ENCODE measurements at places on chromosomes 1 and 21. TPM values are rescaled to one million over a fixed set of nuclear protein-coding genes. Genes with fewer than 3 reads are reported as not detected.

DNA sequence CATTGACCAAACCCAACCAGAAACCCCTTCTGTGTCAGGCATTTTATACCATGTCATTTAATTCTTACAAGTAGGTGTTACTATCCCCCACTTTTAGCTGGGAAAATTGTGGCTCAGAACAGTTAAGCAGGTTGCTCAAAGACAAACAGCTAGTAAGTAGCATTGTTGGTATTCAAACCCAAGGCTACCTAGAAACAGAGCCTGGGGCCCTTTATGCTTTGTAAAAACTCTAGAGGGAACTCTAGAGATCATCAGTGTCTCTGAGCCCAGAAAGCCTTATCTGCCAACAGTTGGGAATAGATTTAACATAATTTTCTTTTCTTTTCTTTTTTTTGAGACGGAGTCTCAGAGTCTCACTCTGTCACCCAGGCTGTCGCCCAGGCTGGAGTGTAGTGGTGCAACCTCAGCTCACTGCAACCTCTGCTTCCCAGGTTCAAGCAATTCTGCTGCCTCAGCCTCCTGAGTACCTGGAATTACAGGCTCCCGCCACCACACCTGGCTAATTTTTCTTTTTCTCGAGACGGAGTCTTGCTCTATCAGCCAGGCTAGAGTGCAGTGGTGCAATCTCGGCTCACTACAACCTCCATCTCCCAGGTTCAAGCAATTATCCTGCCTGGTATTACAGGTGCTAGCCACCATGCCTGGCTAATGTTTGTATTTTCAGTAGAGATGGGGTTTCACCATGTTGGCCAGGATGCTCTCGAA is 48.5 kb upstream of the OSBPL9 start:
- no peak for DNase-seq

- DNase-seq: no peak
These were observed 7.6 kb downstream of the ARHGEF10L start for GRCh38 chr1:17546946-17547670.

DNA sequence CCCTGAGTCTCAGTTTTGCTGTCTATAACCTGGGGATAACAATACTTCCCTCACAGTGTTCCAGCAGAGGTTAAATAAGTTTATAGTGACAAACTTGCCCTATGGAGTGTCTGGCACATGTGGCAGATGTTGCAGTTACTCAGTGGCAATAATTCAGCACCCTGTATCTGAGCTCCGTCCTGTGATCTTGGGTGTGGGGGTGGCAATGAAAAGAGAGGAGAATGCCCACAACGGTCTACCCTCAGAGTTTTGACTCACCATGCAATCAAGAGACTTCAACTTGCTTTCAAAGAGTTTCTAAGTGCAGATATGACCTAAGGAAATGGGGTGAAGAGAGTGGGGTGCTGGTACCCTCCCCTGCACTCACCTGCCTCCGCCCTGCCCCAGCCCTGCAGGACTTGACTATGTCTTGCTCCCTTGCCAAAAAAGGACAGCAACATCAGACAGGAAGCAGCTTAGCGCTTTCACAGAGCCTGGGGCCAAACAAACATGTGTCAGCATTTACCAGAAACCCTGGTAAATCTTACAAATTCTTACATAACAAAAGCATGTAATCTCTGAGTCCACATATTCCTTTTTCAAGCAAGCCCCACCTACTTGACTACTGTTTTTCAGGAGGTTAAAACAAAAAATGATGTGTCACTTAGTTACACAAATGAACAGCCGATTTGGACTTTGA is 185.1 kb upstream of the CAMK1G start:
- no peak for DNase-seq

DNA sequence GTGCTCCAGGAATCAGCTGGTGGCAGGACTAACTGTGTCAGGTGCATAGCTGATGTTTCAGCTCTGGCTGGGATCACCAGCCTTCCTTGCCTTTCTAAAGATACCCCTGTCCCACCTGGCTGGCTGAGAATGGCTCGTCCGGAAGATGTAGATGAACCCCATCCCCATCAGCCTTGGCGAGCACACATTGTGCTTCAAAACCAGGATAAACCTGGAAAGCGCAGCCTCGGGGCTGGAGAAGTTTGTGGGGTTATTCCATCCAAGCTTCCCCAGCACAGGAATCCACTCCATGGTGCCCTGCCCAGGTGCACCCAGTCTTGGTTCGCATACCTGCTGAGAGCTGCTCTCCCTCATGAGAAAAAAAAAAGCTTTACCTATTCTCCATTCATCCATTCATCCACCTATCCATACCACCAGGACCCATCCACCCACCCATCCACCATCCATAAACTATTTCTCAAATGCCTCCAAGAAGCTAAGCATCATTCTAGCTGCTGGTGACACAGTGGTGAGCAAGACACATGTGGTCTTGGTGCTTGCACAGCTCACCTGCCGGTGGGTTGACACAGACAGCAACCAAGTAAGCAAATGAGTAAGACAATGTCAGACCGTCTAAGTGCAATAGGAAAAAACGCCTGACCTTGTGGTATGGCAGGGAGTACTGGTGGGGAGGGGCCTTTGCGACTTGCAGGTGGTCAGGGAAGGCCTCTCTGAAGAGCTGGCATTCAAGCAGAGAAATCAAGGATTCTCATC is 94.0 kb downstream of the DMRTB1 start:
- peak; percentile 16 for DNase-seq

DNA sequence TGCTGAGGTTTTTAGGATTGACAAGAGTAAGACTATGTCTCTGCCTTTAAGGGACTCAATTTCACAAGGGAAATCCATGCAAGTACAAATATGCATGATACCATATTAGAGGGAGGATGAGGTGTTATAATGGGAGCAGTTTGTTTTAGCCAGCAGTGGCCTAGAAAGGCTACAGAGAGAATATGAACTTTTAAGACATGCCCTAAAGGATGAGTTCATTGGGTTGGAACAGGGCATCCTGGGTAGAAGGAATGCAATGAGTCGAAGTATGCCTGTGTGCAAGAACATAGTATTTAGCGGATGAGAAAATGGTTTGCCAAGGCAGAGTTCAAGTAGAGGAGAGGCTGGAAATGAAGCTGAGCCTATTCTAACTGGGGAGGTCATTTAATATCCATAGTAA is 32.6 kb upstream of the LEPR start:
- no peak for DNase-seq

DNA sequence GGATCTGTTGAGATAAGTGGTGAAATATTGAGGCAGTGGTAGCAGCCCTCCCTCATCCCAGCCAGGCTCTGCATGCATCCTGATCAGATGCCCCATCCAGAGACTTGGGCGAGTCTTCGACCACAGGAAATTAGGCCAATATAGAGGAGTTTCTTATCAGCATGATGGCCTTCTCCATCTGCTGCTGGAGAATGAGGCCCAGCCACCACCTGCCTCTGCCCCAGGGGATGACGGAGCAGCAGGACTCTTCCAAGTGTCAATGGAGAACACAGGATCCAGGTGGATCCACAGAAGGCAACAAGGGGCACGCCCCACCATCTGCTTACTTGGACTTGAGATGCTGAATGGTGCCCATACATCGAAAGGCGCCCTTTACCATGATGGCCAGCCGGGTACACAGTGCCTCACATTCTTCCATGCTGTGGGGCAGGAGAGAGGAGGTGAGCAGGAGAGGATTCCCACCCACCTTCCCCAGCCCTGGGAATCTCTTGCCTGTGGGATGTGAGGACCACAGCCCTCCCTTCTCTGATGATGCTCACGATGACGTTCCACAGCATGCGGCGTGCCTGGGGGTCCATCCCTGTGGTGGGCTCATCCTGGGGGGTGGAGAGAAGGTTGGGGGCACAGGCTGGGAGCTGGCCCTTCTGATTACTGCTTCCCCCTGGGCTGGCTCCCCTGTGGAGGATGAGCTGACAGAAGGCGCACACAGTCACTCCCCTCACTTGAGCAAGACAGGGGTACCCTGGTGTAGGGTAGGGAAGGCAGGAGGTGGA is 91.5 kb upstream of the GCLM start:
- no peak for DNase-seq

DNA sequence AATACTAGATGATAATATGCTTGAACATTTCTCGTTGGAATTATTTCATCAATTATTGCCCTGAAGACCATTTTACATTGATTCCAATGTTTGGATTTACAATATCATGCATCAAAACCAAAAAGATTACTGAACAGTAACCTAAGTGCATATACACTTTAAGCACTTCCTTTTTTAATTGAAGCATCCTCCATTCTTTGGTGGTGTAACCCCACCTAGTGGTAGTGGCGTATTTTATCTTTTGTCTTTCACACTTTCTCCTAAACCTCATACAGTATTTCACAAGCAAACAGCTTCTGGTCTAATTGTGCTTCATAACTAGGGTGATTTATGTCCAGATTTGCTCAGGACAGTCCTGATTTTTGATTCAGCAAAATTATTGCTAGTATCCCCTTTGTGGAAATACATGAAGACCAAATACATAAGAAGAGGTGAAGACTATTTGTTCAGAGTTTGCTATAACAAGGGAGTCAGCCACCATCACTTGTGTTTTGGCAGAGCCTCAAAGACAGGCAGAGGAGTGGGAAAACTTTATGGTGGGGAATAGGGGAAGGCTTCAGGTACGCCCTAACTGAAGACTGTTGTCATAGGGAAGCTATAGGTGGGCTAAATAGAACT is 3.4 kb upstream of the NVL start:
- no peak for DNase-seq

GRCh38 chr1:99965646-99966375 is 4.0 kb upstream of the SLC35A3 start:
- DNase-seq: no peak

GRCh38 chr1:241939798-241940197 is 17.8 kb upstream of the BECN2 start:
- no peak for DNase-seq

GRCh38 chr1:216682752-216683151 is 40.5 kb downstream of the ESRRG start:
- DNase-seq: no peak

DNA sequence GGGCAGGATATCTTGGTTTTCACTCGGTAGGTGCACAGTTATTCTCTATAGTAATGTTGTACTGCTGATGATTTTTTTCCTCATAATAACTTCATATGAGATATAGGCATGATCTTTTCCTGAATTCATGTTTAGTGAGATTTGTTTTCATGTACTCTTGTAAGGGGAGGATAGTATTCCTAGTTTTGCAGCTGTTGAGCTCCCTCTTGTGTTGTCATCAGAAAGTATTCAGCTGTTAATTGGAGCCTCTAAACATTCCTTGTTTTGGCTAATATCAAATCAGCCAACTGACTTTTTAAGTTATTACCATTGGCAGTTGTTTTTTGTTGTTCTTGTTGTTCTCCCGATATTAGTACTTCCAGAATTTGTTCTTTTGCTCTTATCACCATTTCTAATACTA is 24.4 kb downstream of the OR10R2 start:
- no peak for DNase-seq

DNA sequence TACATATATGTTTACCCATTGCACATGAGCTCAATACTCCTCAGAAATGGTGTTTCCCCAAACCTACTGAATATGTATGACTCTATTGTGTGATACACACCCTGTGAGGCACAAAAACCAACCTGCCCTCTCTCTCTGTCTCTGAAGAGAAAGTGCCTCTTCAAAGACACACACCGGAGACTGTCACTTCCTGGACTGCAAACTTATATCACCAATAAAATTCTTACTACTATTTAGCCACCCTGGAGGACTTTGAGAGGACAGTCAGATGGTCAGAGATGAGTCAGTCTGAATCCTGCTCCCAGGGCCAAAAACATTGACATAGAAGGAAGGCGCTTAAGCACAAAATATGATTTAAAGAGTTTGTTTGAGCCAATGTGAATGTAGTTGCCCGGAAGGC is 110.4 kb downstream of the PPIAL4G start:
- DNase-seq: no peak

GRCh38 chr1:158148468-158148867 is 32.2 kb upstream of the CD1D start:
- DNase-seq: no peak

Gene ITLN2
- total RNA-seq: not detected

Gene PLA2G2F
- total RNA-seq: not detected

Gene S100A2
- not detected for total RNA-seq

Gene NDC1
- total RNA-seq: 13.1 TPM

Gene TSNAX
- 17.1 TPM for total RNA-seq

Gene CELA3B
- total RNA-seq: not detected

All from omental fat pad (tissue), 4 donors.